ENCODE measurements at places on chromosomes 6 and 20. TPM values are rescaled to one million over a fixed set of nuclear protein-coding genes. Genes with fewer than 3 reads are reported as not detected.

The DDO gene
- not detected for total RNA-seq

The C6orf163 gene
- 2.6 TPM for total RNA-seq

The E2F3 gene
- total RNA-seq: 18.7 TPM

The APOBEC2 gene
- total RNA-seq: not detected

The WFDC2 gene
- total RNA-seq: not detected

The SIRPB2 gene
- 1.3 TPM for total RNA-seq

The HLA-DOA gene
- not detected for total RNA-seq

The DNAH8 gene
- total RNA-seq: not detected

The BPIFB4 gene
- total RNA-seq: not detected

The KCNB1 gene
- 3.0 TPM for total RNA-seq

The VPS52 gene
- 47.8 TPM for total RNA-seq

The CTAGE9 gene
- total RNA-seq: not detected

All from MCF 10A (cell line).